ENCODE measurements at places on chromosomes 6 and 20. TPM values are rescaled to one million over a fixed set of nuclear protein-coding genes. Genes with fewer than 3 reads are reported as not detected.

DNA sequence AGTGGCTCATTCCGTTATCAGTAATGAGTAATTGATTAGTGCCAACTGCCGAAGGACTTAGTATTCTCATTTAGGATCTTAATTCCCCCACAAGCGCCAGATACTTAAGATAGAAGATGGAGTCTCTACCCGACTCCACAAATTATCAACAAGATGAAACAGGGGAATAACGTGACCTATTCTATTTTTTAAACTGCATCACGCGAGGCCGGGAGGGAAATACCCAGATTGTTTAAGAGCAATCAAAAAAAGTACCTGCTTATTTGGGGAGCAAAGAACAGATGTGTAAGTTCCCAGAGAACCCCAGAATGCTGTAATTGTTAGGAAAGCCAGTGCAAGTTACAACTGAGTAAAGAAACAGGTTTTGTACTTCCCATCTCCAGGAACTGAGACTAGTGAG lies 1.1 kb upstream of the MAP3K5 start:
- no peak for DNase-seq

- DNase-seq: no peak
Observed at GRCh38 chr20:51542571-51543421, at the start of gene NFATC2. Gene NFATC2, minus strand, starts transcription at chr20:51542719. Its CDS starts 220 bp downstream, at chr20:51542499.

BACH2 gene
- 1.9 TPM for total RNA-seq

GRCh38 chr6:36713846-36714245 lies 16.2 kb downstream of the RAB44 start:
- DNase-seq: no peak

GRCh38 chr6:150685860-150686259 lies 86.2 kb downstream of the PLEKHG1 start:
- peak; percentile 48 for DNase-seq

DNA sequence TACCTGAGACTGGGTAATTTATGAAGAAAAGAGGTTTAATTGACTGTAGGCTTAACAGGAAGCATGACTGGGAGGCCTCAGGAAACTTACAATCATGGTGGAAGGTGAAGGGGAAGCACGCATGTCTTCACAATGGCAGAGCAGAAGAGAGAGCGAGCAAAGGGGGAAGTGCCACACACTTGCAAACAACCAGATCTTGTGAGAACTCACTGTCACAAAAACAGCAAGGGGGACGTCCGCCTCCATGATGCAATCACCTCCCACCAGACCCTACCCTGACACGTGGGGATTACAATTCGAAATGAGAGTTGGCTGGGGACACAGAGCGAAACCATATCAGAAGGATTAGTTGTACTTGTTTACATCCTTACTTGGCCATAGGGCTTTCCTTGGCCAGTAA lies 49.7 kb downstream of the FIG4 start:
- DNase-seq: no peak

MRAP2 gene
- 0.34 TPM for total RNA-seq

FAM83D gene
- total RNA-seq: 74.0 TPM

SIM1 gene
- total RNA-seq: 0.22 TPM

DNA sequence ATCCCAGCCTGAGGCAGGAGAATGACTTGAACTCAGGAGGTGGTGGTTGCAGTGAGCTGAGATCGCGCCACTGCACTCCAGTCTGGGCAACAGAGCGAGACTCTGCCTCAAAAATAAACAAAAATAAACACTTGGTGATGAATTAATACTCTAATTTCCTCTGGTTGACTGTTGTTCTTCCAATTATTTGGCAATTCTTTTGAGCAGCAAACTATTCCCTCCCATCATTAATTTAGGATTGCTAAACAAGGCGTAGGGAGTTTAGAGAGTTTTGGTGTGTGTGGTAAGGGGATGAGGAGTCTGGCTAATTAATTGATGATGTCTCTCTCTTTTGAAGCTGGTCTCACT lies 2.7 kb upstream of the ID1 start:
- no peak for DNase-seq

SCUBE3 gene
- total RNA-seq: not detected

- DNase-seq: no peak
Observed at GRCh38 chr20:24588047-24588635, 118.7 kb downstream of the SYNDIG1 start.

DNA sequence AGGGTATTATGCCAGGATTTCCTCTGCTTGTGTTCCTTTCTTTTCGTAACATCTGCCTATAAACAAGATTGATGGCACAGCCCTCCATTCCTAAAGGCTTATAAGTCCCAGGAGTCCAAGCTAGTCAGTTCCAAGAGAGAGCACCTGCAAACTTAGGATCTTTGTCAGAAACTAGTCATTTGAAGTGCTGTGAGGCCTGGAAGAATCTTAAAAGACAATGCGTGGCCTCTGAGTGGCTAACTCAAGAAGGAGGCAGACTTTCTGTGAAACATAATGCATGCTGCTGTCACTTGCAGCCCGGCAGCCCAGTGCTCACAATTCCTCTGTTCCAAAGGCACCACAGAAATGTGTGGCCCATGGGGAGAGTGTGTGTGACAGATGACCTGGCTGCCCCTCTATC lies 135.0 kb upstream of the SUPT3H start:
- DNase-seq: peak; percentile 50

GRCh38 chr6:17622144-17622543 lies 22.0 kb downstream of the FAM8A1 start:
- DNase-seq: peak; percentile 23

- DNase-seq: no peak
Observed at GRCh38 chr6:12415980-12416598, 125.9 kb downstream of the EDN1 start.

DNA sequence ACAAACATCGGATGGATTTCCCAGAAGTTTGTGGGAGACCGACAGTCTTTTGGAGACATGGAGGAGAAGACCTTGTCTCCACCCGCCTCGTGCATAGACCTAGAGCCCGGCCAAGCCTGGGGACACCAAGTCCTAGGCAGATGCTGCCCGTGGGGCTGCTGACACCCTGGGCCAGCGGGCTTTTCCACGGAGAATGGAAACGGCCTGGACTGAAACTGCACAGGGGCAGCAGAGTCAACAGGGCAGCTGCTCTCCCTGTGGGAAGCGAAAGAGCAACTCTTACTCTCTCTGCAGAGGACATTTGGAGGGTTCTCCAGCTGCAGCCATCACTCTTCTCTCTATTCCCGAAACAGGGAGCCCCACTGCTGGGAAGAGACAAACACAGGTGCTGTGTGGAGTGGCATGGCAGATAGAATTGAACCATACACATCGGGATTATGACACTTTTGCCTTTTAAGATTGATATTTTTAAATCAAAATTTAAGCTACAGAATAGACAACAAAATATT lies 401.2 kb downstream of the THBS2 start:
- no peak for DNase-seq

FOXP4 gene
- total RNA-seq: 56.7 TPM
